ENCODE measurements at places on chromosomes 7 and 10.

DNA sequence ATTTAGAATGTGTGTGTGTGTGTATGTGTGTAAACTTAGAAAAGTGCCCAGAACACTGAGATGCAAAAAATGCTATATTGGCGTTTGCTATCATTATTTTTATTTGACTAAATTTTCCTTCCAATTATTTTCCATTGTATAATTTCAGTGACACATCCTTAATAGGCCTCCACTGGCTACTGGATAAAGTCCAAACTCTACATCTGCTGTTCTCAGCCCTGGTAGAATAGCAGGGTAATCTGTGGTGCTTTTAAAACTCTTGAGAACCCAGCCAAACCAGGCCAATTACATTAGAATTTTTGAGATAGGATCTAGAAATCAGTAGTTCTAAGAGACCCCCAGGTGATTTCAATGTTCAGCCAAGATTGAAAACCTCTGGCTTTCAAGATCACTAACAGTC lies 66.4 kb downstream of the ZNF503 start:
- DNase-seq, result no peak

DNA sequence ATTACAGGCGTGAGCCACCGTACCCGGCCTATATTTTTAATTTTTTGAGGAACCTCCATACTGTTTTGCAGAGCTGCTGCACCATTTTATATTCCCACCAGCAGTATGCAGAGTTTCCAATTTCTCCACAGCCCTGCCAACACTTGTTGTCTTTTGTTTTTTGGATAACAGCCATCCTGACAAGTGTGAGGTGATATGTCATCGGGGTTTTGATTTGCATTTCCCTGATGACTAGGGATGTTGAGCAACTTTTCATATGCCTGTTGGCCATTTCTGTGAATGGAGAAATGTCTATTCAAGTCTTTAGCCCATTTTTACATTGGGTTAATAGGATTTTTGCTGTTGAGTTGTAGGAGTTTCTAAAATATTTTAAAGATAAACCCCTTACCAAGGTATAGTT lies 22.2 kb downstream of the ENTPD7 start:
- peak; percentile 46 for DNase-seq

DNA sequence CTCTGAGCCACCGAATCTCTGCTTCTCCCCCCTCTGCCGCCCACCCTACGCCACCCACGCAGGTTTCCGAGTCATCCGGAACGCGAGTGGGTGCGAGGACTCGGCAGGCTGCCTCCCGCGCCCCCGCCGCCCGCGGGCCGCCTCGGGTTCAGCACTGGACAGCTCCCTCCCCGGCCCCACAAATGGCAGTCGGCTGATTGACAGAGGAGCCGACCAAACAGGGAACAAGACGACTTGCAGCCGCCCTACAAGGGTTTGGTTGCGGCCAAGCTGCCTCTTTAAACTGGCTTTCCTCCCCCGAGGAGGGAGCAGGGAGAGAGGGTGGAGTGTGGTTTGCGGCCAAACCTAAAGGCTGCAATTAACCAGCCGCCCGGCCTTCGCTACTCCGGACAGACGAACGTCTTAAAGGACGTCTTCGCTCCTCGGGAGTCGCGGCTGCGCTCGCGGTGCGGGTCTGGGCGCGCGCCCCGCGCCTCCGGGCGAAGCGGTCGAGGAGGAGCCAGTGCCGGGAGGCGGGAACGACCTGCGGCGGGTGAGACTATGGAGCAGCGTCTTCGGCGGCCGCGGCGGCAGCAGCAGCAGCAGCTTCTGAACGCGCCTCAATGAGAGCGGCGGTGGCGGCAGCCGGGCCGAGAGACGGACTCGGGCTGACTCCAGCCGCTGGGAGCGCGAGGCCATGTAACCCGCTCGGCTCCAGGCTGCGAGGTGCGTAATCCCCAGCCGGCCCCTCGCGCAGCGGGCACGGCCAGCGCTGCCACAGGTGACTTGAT lies at the start of gene GPR158:
Gene GPR158 (plus strand): TSS at position 541 of the 770 bp plus-strand sequence. CDS start 420 bp downstream, outside the sequence.
- DNase-seq, result peak; percentile 31

DNA sequence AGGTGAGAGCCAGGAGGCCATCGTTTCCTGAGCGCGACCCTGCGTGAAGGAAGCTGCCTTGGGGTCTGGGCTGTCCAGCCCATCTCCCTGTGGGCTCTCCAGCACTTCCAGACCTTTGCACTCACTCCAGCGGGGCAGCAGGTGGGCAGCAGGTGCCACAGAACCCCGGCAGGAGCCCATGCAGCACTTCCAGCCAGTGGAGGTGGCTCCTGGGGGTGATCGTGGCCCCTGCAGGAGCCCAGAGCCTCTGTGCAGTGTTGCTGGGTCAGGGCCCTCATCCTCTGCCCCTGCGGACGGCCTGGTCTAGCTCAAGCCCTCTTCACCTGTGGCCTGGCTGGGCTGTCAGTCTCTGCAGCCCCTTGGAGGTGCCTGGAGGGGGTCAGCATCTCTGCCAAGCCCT lies 59.9 kb downstream of the PWWP2B start:
- DNase-seq, result no peak

DNA sequence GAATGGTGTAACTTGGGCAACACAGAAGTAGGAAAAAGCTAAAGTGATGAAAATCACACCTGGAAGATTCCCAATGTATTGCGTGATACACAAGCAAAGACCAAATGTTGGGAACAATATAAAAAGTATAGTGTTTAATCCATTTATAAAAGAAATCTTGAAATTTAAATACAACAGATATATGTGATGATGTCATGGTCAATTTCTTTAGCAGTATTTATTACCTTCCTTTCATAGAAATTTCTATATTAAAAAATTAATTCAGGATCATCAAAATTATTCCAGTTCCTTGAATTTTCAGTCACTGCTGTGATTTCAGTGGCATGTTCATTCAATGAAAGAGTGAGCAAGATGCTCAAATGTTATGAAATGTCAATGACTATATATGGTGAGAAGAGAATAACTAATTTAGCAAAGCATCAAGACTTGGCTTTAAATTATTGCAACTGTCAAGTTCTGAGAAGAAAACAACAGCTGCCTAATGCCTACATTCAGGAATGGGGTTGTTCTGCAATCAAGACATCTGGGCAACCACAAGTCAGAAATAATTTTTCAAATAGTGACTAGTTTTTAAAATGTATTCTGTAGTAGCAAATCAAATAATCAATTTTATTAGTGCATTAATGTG lies 308.8 kb downstream of the SEMA3D start:
- no peak for DNase-seq

DNA sequence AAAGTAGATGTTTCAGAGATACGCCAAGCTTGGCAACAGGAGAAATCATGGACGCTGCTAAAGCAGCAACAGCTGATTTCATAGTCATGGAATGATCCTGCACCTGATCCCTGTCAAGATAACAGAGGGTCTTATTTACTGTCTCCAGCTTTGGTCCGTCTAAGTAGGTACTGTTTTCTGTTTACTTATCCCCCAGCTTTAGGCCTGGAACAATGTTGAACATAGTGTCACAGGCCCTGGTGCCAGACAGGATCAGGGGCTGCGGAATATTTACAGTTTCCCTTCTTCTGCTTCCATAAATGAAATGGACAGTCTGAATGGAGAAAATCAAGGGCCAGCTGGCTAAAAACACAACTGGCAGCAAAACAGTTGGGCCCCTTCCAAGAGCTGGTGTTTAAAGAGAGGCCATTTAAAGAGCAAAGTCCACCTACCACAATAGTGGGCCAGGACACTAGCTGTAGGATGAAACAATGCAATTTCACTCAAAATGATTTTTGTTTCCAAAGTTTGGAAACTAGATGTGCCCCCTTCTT lies 2.9 kb downstream of the GPR37 start:
- DNase-seq, result no peak

- DNase-seq, result no peak
Measured at GRCh38 chr7:114372619-114373018, 42.0 kb upstream of the FOXP2 start.

- DNase-seq, result no peak
Measured at GRCh38 chr10:43082087-43082486, 5.2 kb downstream of the RET start.

DNA sequence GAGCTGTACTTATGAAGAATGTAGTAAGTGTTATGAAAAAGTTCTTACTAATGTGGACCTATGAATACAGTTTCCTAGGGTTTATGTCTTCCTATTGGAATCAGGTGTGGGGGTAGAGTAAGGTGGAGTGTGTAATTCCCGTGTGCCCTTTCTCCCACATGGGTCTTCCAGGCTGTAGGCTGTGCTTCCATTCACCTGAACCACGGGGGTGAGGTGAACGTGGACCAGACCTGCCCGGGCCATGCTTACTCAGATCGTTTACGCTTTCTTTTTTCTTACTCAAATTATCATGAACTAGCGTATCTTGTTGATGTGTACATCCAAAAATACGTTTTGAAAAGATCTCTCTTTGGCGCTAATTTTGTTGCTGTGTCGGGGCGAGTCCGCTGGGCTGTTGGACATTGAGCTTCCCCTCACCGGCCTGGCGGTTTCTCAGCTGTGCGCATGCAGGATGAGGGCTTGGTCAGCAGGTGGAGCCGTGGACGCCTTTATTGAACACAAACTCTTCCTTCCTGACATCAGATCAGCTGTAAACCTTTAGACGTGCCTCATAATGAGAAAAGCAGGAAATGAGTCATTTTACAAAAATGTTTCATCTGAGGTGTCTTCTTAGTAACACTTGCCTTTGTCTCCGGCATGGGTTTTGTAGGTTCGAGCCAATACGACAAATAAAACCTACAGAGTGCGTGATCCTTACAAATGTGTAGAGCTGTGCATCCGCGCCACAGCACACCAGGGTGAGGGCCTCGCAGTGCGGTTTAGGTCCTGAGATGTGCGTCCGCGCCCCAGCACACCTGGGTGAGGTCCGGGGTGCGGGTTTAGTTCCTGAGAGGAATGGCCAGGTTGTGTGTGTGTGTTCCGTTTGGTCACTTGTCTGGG lies 53.8 kb downstream of the WDR37 start:
- peak; percentile 5 for DNase-seq

DNA sequence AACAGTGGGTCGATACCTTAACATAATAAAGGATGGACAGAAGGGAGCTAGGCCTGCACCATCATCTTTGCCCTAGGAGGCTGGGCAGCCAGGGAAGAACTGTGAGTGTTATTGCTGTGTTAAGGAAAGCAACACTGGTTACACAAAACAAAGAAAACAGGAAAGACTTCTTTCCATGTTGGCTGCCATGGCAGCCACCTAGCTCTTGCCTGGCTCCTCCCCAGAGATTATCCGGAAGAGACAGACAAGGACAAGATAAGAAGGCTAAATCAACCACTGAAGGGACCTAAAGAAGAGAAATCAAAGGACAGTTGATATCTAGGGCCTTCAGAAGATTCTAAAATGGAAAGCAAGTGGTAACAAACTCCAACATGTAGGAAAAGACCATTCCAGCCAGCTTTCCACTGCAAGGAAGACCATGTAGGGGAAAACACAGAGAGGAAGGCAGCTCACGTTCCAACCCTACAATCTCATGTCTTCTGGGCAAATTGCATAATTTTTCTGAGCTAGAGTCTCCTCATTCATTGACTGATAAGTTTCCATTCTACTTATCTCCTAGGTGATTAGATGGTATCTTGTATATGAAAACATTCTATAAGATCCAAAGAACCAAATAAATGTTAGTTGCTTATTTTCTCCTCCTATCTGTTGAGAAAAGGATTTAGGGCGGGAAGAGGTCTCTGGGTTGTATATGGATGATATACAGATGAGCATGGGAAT lies 51.2 kb downstream of the SP8 start:
- DNase-seq, result no peak

- no peak for DNase-seq
Measured at GRCh38 chr7:13841284-13841683, 148.2 kb downstream of the ETV1 start.

GRCh38 chr7:124460056-124460450 lies 305.5 kb downstream of the GPR37 start:
- no peak for DNase-seq

DNA sequence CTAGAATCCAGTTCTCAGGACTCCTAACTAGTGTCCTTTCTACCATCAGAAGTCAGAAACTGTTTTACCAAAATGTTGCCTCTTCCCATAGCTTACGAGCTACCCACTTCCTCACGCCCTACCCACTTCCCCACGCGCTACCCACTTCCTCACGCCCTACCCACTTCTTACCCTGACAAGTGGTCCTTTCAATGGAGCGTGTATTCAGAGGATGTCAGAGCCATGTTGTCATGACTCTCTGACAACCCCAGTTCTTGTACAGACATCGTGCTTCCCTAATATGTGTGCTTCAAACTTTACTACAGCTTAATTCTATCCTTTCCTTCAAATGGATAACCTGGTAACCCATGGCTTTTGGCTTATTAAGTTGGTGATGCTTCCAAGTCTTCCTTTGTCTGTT lies 84.8 kb upstream of the PHF14 start:
- DNase-seq, result peak; percentile 34

DNA sequence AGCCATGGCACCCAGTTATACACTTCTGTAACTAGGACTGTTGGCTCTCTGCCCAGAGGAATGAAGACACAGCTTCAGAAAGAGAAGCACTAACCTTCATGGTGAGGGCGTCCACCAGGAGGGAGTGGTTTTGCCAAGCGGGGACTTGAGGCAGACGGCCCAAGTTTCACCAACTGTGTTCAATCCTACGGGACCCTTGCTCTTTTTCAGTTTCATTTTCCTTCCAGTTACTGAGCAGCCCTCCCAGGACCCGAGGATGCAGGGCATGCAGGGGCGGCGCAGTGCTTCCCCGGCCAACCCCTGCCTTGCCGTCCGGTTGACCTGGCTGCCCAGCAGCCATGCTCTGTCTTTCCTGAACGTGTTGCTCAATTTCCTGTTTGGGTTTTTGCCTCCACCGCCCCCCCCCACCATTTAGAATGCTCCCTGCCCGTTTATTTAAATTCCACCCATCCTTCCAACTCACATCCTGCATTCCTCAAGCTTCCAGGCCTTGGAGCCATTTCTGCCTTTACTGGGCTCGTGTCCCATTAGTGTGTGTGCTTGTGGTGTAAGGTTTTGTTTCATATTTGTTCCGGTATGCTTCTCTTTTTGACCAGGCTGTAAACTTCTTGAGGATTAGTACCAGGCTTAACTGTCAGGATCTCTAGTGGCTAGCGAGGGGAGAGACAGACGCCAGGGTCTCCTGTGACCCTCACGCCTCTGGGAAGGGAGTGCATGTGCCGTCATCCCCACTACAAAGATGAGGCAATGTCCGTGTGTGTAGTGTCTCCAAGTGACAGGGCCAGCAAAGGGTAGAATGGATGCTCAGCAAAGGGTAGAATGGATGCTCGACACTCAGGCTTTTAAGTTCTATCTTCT lies 31.6 kb downstream of the IL15RA start:
- DNase-seq, result peak; percentile 41
